ENCODE measurements at places on chromosomes 11 and 22.
A peak's percentile ranks its signal among the peaks of the same experiment; 100 is the strongest.

DNA sequence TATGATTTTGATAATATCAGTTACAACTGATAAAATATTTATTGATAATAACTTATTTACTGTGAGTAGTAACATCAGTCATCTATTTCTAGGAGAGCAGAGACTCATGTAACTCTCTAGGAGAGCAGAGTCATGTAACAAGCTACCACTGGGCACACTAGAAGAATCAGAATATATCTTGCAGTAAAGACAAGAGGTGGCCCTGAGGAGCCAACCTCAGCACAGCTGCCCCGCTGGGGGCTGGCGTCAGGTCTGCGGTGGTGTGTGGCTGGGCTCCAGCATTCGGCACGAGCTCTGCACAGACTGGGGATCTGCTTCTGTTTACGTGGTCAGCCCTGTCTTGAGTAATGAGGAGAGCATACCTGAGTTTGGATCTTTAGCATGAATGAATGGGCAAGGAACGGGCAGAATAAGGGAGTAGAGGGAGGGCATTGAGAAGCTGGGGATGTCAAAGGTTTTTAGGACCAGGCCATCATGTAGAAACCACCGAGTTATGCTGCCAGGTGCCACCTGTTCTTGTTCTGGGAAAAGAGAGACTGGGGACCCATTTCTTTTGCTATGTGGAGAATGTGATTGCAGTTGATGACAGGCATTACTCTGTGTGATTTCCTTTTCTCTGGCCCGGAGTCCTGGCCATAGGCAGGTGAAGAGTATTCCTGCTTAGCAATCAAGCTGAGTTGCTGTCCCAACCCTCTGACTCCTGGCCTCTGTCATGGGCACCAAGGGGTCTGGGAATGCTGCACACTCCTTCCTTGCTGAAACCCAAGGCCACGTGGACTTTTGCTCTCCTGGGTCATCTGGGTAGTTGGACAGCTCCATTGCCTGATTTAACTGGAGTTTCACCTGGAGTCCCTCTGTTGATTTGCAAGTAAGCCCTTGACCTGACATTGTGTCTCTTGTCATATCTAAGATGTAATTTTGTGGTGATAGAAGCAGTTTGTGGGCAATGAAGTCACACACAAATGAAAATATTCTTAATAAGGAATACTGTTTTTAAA, 50.9 kb upstream of the HEPHL1 start:
- DNase-seq: no peak

GRCh38 chr22:19290400-19291217, 910 bp downstream of the CLTCL1 start:
- DNase-seq: no peak

DNA sequence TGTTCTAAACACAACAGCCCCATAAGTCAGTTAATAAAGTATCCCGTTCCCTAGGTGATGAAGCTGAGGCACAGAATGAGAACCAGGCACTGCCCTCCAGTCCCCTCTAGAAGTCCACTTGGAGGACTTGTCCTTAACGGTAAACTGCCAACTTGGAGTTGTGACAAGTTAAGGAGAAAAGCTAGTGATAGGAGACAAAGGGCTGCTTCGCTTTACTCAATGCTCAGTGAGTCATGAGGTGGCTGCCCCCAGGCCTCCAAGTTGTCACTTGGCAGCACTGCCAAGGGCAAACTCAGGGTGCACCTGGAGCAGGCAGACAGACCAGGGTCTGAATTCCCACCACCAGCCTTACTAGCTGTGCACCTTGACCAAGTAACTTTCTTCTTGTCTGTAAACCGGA, 13.5 kb downstream of the SLC43A1 start:
- no peak for DNase-seq

DNA sequence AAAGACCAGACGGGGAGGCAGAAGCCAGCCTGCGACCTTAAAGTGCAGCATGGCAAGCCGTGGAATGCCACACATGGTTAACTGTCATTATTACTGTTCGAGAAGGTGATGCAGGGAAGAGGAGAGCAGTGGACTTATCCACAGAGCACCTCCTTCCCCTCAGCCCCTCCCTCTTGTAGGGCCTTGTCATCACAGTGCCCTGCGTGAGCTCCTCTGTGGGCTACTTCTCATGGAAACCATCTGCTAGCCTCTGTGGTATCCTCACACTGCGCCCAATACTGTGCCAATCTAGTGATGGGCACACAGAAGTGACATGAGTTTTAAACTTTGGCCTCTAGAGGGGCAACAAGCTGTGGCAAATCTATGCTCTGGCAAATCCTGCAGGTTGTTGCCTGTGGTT, 18.2 kb upstream of the CCDC134 start:
- DNase-seq: no peak

- no peak for DNase-seq
Measured at GRCh38 chr11:83105168-83105567, 33.5 kb upstream of the RAB30 start.

GRCh38 chr11:30992513-30992849, 377.1 kb downstream of the DCDC1 start:
- no peak for DNase-seq

DNA sequence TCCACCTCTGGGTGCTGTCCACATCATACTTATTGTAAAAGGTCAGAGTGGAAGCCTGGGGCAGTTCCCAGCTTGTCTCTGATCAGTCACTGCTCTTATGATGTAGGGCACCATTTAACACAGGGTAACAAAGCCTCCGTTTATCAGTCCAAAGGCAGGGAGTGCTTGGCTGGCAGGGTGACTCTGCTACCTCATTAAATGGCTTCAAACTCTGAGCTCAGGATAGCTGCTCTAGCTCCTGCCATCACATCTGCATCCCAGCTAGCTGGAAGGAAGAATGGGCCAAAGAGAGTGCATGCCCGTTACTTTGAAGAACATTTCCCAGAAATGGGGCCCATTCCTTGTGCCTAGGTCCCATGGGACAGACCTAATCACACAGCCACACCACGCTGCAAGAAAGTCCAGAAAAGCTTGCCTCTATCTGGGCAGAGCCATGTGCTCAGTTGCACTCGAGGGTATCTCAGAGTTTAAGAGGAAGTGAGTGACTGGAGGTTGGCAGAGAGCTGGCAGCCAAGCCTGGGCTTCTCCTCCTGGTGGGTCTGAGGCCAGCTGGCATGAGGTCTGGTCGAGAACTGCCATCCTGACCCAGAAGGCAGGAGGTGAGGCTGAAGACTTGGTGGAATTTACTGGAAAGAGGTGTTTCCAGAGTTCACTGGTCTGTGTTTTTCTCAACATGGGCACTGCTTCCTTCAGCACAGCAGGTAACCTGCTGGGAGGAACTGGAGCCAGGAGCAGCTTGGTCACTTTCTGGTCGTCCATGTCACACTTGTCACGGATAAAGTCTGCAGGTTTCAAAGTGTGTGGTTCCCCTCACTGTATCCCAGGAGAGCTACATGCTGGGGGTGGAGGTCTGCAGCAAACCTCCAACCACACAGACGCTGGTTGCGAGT, 935.7 kb downstream of the BRD1 start:
- no peak for DNase-seq

DNA sequence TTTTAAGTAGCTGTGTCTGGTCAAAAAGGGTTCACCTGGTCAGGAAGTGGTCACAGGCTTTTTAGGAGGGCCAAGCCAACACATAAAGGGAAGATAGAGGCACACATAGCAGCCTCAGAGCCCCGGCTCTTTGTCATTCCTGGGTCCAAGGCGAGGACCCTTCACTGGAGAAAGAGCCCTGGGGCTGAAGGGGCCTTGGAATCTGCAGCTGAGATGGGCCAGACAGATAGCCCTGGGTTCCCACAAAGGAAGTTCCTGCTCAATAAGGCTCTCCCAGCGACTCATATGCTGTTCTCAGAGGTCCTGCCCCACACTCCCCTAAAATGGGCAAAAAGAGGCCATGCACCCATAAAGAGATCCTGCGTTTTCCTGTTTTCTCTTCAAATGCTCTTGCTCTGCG, 77.7 kb downstream of the LINC01488 start:
- DNase-seq: no peak

GRCh38 chr11:46617134-46617971, at the start of the genes ATG13 and HARBI1:
TSS of gene ATG13 (plus strand) at chr11:46617553. CDS start at chr11:46644292, 26,739 bp downstream.
TSS of gene HARBI1 (minus strand) at chr11:46617227. CDS start at chr11:46616237, 990 bp downstream.
- peak; percentile 90 for DNase-seq

DNA sequence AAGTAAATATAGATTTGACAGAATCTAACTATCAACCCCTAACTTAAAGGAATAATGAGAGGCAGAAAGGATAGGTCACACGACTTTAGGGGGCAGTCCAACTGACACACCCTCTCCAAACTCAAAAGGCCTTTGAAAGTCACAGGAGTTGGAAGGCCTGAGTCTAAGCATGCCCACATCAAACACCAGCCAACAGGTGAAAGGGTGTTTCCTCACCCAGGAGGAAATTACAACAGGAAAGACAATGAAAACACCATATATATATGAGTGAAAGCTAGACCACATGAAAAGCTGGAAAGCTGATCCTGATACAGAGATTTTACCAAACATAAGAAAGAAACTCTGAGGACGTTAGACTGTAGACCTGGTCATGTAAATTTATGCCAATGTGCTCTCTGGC, 10.5 kb upstream of the DEPDC7 start:
- no peak for DNase-seq

GRCh38 chr11:73391665-73392064, 15.5 kb downstream of the RELT start:
- no peak for DNase-seq

DNA sequence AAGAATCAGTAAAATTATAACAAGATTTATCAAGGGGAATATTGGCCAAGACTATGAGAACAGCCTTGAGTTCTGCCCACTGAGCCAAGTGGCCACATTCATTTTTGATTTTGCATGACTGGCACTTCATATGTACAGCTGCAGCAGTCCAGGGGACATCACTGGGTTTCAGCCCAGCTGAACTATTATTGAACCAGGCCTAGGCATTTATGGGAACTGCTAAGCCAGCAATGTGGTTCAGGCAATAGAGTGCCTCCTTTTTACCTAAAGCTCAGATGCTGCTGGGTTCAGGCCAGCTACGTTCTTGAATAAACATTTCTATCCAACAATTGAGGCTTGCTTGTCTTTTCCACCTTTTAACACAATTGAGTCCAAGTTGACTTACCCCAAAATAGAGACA, 196.9 kb downstream of the MSANTD4 start:
- no peak for DNase-seq

- no peak for DNase-seq
Measured at GRCh38 chr22:31329453-31330215, 16.5 kb downstream of the PATZ1 start.

- DNase-seq: no peak
Measured at GRCh38 chr22:23068096-23068831, 2.1 kb upstream of the GNAZ start.

GRCh38 chr11:77710358-77710757, 72.8 kb upstream of the CLNS1A start:
- DNase-seq: peak; percentile 13

DNA sequence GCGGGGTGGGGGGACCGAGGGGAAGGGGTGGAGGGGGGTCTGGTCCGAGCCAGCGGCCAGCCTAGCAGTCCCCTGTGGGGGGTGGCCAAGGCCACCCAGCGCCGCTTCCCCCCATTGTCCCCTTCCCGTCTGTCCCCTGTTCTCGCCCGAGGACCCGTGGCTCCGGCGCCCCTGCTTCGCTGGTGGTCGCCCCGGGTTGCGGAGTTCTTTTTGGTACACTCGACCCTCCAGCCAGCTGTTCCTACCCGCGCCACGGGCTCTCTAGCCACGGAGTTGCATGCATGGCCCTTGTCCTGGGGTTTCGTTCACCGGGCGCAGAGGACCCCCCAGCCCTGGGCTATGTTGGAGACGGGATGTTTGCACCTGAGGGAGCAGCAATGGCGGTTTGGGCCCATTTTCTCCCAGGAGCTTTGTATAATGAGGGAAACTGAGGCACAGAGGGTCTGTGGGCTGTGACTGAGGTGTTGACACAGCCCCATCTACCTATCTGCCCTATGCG, 489 bp downstream of the RNF214 start:
- DNase-seq: no peak

DNA sequence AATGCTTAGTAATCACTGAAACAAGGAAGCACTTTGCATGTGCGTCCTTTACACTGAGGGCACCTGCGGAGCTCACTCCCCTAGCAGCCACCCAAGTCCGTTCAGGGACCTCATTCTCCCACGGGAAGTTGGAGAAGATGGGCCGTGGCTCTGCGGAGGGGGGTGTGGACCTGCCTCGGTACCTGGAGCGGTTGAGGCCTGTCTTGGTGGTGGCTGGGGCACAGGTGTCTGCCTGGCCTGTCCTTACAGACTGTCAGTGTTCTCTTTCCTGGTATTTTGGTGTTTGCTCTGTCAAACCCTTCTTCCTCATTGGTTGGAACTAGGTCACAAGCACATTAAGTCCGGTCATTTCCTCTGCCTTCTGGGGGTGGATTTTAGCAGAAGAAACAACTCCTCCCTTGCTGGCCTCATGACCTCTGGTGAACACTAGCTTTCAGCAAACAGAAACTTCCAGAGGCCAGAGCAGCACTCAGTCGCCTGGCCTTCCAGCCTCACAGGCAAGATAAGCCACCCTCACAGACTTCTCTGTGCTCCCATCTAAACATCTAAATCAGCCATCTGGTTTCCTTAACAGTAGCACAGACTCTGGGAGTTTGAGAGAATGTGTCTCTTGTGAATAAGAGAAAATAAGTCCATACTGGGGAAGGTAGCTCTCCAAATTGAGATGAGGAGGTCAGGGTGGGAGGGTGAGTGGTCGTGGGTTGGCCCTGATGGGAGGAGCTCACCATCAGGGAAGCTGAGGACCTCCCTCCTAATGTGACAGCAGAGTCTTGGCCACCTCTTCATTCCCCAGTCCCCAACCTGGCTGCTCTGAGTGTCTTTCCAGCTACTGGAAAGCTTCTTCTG, 8.6 kb downstream of the SNAP29 start:
- no peak for DNase-seq

GRCh38 chr11:35978891-35979290, 35.0 kb downstream of the LDLRAD3 start:
- DNase-seq: no peak

DNA sequence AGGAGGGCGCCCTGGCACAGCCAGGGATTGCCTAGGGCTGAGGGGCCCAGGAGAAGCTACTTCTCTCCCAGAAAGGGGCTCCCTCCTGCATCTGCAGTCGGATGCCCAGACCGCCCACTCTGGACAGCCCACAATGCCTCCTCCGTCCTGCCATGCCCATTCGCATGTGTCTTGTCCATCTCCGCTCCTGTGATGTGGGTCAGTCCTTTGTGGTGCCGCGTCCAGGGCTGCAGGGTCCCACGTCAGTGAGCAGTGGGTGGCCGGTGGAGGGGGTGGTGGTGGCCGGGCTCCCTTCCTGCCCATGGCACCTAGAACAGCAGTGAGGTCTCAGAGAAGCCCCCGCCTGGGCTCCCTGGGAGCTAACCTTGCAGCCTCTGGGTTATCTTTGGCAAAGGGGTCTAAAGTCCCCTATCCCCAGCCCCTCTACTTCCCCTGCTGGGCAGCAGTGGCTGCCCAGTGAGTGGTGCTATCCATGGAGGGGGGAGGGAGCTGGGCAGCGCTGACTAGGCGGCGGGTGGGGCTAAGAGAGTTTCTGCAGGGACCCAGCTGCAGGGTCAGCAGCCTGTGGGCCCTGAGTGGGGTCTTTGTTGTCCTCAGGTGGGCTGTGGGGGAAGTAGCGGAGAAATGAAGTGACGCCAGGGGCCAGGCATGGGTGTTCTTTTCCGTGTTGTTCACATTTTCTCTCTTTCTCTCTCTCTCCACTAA, 41.1 kb downstream of the KCNC1 start:
- no peak for DNase-seq

GRCh38 chr11:34049028-34049427, 2.5 kb upstream of the CAPRIN1 start:
- DNase-seq: no peak

All from fibroblast of skin of scalp (primary cell).